ENCODE measurements at places on chromosomes 4 and X.

DNA sequence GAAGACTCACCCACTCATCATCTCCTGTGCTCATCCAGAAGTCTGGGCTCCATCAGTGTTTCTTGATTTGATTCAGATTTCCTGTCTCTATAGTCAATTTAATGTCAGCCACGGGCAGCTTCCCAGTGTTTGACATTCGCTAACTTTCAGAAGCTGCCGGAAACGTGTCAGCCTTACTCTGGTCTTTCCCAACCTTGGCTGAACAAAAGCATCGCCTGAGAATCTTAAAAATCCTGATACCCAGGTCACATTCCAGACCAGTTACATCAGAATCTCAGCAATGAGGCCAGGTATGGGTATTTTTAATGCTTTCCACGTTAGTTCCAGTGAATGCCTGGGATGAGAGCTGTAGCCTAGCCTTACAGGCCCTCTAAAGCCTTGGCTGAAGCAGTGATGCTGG, 233.8 kb downstream of the FRMPD4 start:
- no peak for DNase-seq

DNA sequence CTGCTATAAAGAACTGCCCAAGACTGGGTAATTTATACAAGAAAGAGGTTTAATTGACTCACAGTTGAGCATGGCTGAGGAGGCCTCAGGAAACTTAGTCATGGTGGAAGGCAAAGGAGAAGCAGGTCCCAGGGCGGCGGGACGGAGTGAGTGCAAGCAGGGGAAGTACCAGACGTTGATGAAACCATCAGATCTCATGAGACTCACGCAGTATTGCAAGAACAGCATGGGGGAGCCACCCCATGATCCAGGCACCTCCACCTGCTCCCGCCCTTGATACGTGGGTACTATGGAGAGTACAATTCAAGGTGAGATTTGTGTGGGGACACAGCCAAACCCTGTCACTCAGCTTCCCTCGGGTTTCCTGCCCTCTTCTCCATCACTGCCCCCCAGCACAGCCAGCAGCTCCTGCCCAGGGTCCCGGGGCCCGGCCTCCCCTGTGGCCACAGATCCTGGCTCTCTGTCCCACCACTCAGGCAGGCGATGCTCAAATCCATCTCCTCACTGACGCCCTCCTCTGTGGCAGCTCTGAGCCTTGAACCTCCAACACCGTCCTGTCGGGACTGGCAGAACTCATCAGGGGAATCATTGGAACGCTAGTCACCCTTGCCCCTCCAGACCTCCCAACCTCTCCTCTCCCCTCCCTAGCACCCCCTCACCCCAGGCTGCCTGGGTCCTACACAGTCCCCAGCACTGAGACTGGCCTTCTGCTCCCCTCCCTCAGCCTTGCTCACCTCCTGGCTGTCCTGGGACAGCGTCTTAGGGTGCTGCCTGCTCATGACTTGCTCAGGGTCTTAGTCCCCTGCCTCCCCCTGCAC, 37.6 kb downstream of the FGFRL1 start:
- peak; percentile 72 for DNase-seq

- DNase-seq: no peak
Observed at GRCh38 chr4:62320612-62321011, 1120.5 kb downstream of the ADGRL3 start.

GRCh38 chr4:25638806-25639205, 16.8 kb upstream of the SLC34A2 start:
- no peak for DNase-seq

DNA sequence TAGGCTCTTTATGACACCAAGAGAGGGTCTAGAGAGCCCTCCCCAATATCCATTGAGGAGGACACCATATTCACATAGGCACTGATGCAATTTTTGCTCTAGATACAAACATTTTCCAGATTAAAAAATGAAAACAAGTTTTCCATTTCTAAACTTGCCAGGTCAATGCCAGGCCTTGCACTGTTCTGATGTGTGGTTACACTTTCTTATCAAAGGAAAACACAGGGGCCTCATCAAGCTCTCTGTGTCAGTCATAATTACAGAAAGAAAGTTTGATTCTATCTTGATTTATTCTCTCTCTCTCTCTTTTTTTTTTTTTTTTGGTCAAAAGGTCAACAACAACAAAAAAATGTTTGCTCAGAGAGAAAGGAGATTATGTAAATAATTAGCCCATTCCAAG, 80.2 kb upstream of the ACSL4 start:
- DNase-seq: no peak

Data from activated CD4-positive, alpha-beta T cell treated with anti-CD3 and anti-CD28 coated beads for 48 hours (primary cell).